ENCODE measurements at places on chromosomes 1 and 21. TPM values are rescaled to one million over a fixed set of nuclear protein-coding genes. Genes with fewer than 3 reads are reported as not detected.

DNA sequence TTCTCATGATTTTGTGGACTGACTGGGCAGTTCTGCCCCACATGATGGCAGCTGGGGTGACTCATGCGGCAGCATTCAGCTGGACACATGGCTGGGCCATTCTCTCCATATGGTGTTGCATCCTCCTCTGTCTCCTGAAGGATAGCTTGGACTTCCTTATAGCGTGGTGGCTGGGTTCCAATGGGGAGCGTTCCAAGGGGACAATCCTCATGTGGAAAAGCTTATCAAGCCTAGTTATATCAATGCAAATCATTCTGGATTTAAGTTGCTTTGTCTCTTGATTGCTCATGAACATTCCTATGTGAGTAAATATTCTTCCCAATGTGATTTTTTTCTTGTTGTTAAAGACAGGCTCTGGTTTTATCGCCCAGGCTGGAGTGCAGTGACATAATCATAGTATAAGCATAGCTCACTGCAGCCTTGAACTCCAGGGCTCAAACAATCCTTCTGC lies 13.2 kb upstream of the SLC2A1 start:
- no peak for DNase-seq

DNA sequence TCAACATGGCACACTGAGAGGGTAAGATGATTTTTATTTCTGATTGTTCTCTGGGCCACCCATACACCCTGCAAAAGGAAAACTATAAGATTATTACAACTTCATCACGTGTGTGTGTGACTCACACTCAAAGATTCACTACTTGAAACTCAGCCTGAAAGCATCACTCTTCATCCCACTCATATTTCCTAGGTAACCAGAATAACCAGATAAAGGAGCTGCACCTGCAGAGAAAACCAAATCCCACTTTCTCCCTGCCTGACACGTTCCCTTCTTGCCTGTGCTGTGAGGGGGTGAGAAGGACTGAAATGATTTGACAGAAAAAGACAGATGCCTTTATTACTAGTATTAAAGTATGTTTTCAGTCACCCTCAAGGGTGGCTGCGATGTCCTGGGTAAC lies 131.6 kb downstream of the TGFBR3 start:
- no peak for DNase-seq

DNA sequence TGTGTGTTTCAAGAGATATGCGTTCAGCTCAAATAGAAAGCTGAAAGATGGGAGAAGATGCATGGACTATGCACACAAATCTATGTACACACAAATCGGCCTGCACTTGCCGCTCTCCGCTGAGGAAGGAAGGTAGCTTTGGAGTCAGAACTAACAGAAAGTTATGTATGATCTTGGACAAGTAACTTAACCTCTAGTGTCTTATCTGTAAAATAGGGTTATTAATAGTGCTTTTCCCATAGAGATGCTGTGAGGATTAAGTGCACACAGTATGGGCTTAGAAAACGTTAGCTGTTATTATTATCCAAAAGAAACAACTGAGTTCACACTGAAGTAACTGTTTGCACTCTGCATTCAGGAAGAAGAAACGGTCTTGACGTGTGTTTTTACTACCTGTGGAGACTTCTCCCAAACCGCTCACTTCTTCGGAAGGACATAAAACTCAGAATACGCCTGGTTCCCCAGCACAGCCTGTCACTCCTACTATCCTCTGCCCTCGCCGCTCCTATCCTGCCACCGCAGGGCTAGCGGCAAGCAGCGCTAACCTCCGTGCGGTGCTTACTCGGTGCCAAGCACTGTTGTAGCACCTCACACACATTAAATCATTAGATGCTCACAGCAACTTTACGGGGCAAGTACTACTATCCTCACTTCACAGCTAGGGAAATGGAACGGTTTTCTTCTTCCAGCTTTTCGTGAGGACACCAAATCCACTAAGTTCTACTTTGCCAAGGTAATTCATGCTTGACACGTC lies 1.3 kb downstream of the TGFBR3 start:
- no peak for DNase-seq

GRCh38 chr1:85124091-85124490 lies 75.8 kb upstream of the MCOLN3 start:
- no peak for DNase-seq

DNA sequence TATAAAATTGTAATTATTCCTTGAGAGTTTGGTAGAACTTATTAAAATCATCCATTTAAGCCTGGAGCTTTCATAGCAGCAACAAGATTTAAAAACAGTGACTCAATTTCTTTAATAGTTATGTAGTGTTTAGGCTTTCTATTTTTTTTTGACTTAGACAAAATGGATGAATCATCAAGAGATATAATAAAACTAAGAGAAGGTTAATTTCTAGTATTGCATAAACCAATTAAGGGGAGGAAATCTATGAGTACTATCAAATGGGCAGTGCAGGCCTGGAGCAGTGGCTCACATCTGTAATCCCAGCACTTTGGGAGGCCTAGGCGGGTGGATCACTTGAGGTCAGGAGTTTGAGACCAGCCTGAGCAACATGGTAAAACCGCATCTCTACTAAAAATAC lies 416.3 kb upstream of the USP24 start:
- no peak for DNase-seq

GRCh38 chr21:39503123-39503762 lies 51.5 kb downstream of the SH3BGR start:
- DNase-seq: no peak

DNA sequence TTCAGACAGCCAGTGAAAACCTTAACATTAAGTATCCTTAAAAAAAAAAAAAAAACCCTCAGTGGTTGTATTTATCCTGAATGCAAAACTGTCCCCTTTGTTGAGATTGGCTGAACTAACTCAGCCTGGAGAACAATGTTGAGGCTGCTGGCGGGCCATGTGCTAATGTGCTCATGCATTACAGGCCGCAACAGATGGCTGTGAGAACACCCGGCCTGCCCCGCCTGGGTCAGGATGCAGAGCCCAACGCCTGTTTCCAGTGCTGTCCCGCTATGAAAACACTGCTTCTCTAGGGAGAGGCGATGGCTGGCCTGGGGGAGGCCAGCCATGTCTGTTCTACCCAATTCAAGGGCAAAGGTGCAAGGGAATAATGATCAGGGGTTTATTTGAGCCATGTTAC lies 13.8 kb downstream of the OLIG2 start:
- no peak for DNase-seq

- no peak for DNase-seq
These were observed 13.6 kb downstream of the PCNX2 start for GRCh38 chr1:233281711-233282581.

DNA sequence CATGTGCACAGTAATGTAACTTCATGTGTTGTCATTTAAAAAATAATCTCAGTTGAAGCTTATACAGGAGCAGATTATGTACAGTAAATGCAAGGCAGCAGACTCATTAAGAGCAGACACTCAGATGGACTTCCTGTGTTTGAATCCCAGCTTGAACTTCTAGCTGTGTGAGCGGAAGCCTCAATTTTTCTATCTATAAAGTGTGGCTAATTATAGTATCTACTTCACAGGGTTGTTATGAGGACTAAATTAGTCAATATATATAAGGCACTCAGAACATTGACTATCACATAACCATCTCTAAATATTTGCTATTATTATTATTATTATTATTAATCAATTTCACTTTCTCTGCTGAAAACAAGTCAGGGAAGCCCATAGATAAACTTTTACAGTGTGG lies 141.6 kb downstream of the ZP4 start:
- no peak for DNase-seq

DNA sequence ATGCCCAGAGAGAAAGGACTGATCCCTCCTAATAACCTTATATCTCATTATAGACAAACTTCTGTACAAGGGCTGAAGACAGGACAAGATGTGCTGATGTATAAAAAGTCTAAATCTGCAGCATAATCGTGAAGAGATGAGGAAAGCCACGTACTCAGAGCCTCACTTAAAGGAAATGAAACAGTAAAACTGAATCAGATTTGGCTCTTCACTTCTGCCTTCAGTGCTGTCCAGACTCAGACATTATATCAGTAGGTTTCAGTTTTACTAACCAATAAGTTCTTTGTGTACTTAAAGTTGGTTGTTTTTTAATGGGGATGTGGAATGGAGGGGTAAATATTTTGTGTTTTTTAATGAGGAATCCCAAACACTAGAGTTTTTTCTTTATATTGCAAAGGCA lies 45.3 kb upstream of the RGS1 start:
- no peak for DNase-seq

- DNase-seq: no peak
These were observed 97.6 kb downstream of the PCNX2 start for GRCh38 chr1:233197940-233198339.

GRCh38 chr1:154104433-154105082 lies 50.3 kb downstream of the NUP210L start:
- no peak for DNase-seq

DNA sequence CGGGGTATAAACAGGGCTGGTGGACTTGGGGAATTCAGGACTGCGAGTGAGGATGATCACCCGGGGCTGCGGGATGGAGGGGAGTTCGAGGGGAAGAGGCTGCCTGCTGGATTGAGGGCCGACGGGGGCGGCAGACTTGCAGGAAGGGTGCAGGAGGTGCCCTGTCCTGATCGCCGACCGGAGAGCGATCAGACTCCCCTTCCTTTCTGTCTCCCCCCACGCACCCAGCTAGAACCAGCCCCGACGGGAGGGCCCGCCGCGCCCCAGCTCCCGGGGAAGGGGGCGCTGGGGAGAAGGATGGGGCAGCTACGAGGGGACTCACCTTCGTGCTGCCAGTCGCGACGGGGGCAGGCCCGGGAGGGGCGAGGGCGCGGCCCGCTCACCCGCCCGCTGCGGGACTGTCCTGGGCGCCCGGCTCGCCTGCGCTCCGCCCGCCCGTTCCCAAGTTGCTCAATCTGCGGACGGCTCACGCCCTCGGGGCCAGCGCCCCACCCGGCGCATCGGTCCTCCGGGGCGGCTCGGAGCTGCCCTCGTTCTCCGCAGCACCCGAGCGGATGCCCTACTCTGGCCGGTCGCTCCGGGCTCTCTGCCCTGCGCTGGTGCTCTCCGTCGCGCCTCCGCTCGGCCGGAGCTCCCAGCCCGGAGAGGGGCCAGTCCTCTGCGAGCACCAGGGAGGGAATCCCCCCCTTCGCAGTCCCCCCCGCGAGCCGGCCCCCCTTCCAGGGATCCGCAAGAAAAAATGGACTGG lies at the start of gene RSPO1:
Gene RSPO1 (minus strand): TSS at position 649 of the 748 bp plus-strand sequence. CDS start 5,231 bp downstream, outside the sequence.
- no peak for DNase-seq

DNA sequence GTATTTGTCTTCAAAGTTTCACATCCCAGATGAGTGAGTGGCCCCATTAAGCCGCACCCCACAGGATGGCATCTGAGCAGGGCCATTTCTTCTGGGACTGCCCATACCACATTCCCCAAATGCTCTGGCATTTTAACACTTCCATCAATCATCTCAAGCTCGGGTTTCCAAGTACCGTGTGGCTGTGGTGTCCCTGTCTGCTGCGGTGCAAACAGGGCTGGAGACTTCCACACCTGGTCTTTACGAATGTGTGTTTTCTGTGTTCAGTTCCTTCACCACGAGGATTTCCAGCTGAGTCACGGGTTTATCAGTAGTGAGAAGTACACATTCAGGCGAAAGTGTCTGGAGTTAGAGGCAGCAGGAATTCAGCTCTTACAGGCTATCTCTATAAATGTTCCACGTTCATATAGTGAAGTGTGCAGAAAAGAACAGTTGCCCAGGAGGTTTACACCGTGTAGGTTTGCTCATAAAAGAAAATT lies 195.2 kb downstream of the RHOU start:
- DNase-seq: no peak

DNA sequence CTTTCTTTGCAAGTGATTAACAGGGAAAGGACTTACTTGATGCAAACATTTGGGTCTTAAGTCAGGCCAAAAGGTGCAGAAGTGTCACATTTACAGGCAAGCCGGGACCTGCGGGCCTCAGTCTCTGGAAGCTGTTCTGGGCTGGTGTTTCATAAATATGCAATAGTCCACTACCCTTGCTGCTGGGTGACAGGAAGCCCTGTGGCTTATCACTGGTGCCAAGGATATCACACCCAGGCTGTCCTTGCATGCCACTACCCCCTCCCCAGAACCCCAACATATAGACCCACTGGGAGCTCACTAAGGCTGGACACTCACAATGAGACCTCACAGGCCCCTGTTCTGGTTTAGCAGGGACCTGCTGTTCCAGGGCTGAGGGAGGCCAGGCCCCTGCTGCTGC lies 3.4 kb upstream of the LEFTY2 start:
- DNase-seq: no peak

DNA sequence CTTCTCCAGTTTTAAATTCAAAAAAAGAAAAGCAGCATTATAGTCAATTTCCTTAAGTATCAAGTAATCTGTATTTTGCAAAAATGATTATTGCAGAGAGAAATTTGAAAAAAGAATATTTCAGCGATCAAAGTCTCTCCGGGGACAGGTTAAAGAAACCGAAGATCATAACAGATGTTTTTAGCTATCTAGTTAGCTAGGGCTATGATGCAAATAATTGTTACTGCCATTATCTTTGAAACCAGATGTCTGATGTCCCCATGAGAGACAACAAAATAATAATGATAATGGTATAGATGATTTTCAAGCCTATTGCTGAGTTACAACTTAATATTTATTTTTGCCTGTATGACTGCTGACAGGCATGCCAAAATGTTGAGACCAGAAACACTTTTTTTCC lies 1326.0 kb downstream of the PLA2G4A start:
- no peak for DNase-seq

DNA sequence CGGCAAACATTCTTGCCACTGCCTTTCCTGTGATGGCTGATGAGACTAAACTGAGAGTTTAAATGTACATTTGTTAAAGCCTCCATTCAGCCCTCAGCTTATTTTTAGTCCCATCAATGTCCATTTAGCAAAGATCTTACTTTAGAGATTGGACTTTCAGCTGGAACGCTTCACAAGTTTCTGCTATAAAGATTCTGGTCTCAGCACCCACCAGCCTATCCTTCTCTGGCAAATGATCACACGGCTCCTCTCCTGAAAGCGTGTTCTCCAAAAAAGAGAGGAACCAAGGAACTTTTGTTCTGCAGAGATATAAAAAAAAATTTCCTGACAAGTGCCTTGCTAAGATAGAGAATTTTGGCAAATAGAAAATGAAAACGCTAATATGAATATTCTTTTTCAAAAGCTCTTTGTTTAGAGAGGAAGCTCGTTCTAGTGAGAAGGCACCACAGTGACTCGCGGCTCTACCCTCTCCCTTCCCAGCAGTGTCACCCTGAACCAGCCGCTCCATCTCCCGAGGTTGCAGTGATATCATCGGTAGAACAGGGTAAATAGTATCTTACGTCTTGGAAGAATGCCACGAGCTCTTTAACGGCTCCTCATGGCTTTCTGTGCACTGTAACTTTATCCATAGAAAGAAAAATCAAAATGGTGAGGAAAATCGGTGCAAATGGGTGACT lies 200.2 kb downstream of the APP start:
- no peak for DNase-seq

- no peak for DNase-seq
These were observed 254.7 kb downstream of the NFIA start for GRCh38 chr1:61337037-61337436.

The CHRM3 gene
- 0.40 TPM for total RNA-seq

The TMPRSS15 gene
- not detected for total RNA-seq

The TFB2M gene
- total RNA-seq: 9.6 TPM

The CAMSAP2 gene
- 37.9 TPM for total RNA-seq

The SLC2A5 gene
- total RNA-seq: 1.5 TPM

The SLC6A17 gene
- total RNA-seq: 0.40 TPM

The TLR5 gene
- total RNA-seq: 1.6 TPM
